Stomach (tissue), 19 donors: ENCODE measurements at places on chromosomes 1 and 21. TPM values are rescaled to one million over a fixed set of nuclear protein-coding genes. Genes with fewer than 3 reads are reported as not detected.
A peak's percentile ranks its signal among the peaks of the same experiment; 100 is the strongest.

Gene ARMH1
- total RNA-seq: not detected

Gene OLIG1
- not detected for total RNA-seq

Gene SHE
- total RNA-seq: 13.8 TPM

Gene TSPEAR
- not detected for total RNA-seq

Gene SLC1A7
- not detected for total RNA-seq

Gene LIN28A
- total RNA-seq: not detected

Gene CD5L
- not detected for total RNA-seq

Gene C8B
- total RNA-seq: not detected

Gene APOBEC4
- not detected for total RNA-seq

Gene CIART
- 2.9 TPM for total RNA-seq

Gene BTG2
- total RNA-seq: 128 TPM

- DNase-seq: peak; percentile 77
- H3K27me3 ChIP-seq: no peaks in the 10 kb centered on the region
- no peaks in the 10 kb centered on the region for H3K36me3 ChIP-seq
These were observed 4.0 kb downstream of the HAO2 start for GRCh38 chr1:119372503-119373086.

- no peaks in the 10 kb centered on the region for H3K4me1 ChIP-seq
- no peak overlapping the region for H3K27ac ChIP-seq
- DNase-seq: no peak
- no peaks in the 10 kb centered on the region for H3K27me3 ChIP-seq
- no peak overlapping the region for H3K4me3 ChIP-seq
- H3K36me3 ChIP-seq: peaks cover 7% of the 10 kb centered on the region
These were observed 26.7 kb downstream of the C1orf146 start for GRCh38 chr1:92244376-92244775.

GRCh38 chr1:9996624-9997582 lies at the start of gene RBP7:
RBP7 (plus strand) TSS chr1:9997228; CDS start chr1:9997259, 31 bp downstream.
- peaks cover 15% of the 10 kb centered on the region for H3K4me1 ChIP-seq
- peaks cover 62% of the 10 kb centered on the region for H3K27me3 ChIP-seq
- peak; percentile 26 for DNase-seq

DNA sequence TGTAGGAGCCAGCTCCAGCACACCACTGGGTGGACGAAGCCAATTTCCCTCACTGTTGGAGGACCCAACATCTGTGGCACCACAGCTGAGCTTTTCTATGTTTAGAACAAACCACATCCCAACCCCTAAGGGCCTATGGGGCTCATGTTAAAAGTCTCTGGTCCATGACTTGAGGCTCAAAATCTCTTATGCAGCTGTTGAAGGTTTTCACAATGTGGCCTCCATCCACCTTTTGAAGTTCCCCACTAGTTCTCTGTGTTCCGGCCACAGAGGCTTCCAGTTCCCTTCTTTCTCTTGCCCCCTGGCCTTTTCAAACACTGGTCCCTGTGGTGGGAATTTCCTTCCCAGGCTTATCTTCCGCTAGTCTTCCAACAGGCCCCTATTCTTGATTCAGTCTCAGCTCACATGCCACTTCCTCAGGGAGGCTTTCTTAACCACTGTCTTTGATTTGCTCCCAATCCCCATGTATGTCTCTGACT lies 3.9 kb upstream of the IFNLR1 start:
- H3K4me1 ChIP-seq: peaks cover 21% of the 10 kb centered on the region
- H3K4me3 ChIP-seq: no peak overlapping the region
- no peaks in the 10 kb centered on the region for H3K36me3 ChIP-seq
- H3K27me3 ChIP-seq: peaks cover 10% of the 10 kb centered on the region
- no peak overlapping the region for H3K27ac ChIP-seq

- H3K27ac ChIP-seq: no peak overlapping the region
- peaks cover 75% of the 10 kb centered on the region for H3K4me1 ChIP-seq
- H3K36me3 ChIP-seq: peaks cover 27% of the 10 kb centered on the region
- H3K4me3 ChIP-seq: no peak overlapping the region
- H3K27me3 ChIP-seq: no peaks in the 10 kb centered on the region
- no peak for DNase-seq
These were observed 24.4 kb downstream of the ZBTB17 start for GRCh38 chr1:15951341-15952153.

DNA sequence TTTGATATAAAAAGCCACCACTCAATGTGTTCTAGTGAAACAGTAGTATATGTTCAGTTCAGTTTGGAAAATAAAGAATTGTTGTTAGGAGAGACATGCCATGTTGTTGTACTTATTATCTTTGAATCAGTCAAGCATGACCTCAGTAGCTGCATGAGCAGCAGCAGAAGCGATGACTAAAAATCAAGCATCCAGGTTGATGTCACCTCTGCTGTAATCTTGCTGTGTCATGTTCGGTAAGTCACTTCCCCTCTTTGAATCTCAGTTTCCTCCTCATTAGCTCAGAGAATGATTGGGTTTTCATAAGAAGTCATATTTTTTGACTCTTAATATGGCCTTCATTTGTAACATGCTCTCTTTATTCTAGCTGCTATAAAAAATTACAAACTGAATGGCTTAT lies 428.4 kb upstream of the B3GALT2 start:
- no peak for DNase-seq
- no peaks in the 10 kb centered on the region for H3K36me3 ChIP-seq
- no peaks in the 10 kb centered on the region for H3K27me3 ChIP-seq
- no peak overlapping the region for H3K4me3 ChIP-seq

GRCh38 chr1:208533746-208534598 lies 289.8 kb upstream of the PLXNA2 start:
- no peaks in the 10 kb centered on the region for H3K36me3 ChIP-seq
- H3K4me1 ChIP-seq: no peaks in the 10 kb centered on the region
- no peak overlapping the region for H3K4me3 ChIP-seq
- H3K27ac ChIP-seq: no peak overlapping the region
- peaks cover 11% of the 10 kb centered on the region for H3K27me3 ChIP-seq

- no peak overlapping the region for H3K4me3 ChIP-seq
- H3K27ac ChIP-seq: no peak overlapping the region
- no peak for DNase-seq
- H3K4me1 ChIP-seq: peaks cover 14% of the 10 kb centered on the region
- H3K36me3 ChIP-seq: no peaks in the 10 kb centered on the region
These were observed 3.8 kb upstream of the SLC30A2 start for GRCh38 chr1:26049531-26050247.

DNA sequence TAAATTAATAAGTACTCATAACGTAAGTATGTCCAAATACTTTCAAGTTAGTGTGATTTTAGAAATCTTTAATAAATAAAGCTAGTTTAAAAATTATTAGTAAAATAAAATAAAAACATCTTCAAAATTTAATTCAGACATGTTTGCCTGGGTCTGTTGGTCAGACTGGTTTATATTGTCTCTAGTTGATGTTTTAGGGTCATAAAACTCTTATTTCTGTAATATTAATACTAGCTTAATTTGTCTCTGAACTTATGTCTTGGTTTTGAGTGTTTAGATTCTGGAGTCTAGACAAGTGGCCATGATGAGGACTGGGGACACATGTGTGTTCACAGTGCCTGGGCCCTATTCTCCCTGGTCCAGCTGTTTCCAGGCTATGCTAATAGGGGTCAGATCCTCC lies 184.5 kb upstream of the TNR start:
- no peaks in the 10 kb centered on the region for H3K27me3 ChIP-seq
- no peak overlapping the region for H3K27ac ChIP-seq
- no peak overlapping the region for H3K4me3 ChIP-seq
- DNase-seq: no peak
